Adrenal gland (tissue), 19 donors: ENCODE measurements at places on chromosomes 7 and 10. TPM values are rescaled to one million over a fixed set of nuclear protein-coding genes. Genes with fewer than 3 reads are reported as not detected.

Gene MAT1A
- not detected for total RNA-seq

Gene AKR1C8
- not detected for total RNA-seq

Gene WNT2
- total RNA-seq = 0.72 TPM

Gene ASAH2
- 0.64 TPM for total RNA-seq

Gene FZD1
- total RNA-seq = 7.5 TPM

Gene ERVW-1
- not detected for total RNA-seq

Gene PALD1
- total RNA-seq = 4.5 TPM

Gene LMOD2
- total RNA-seq = not detected

Gene CTAGE6
- 0.36 TPM for total RNA-seq

Gene MUC12
- not detected for total RNA-seq

DNA sequence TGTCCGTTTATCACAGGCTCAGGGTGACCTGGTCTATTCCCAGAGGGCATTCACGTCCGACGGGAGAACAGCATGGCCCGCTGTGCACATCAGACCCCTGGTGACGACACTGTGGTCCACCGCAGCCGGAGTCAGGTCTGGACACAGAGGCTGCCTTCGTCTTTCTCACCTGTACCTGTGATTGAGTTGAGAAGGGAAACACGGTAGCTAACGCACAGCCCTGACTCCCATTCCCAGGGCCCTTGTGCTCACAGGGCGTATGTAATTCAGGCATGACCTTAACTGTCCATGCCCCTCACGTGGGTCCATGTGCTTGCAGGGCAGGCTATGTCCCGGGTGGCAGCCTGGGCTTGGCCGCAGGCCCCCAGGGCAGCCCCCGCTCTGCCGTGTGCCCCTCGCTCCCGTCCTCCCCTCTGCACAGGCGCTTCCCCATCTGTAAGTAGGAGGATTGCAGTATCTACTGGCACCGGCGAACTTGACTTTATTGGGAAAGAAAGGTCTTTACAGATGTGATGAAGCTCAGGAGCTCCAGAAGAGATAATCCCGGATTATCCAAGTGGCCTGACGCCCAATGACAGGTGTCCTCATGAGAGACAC is 221.3 kb upstream of the TCERG1L start:
- H3K36me3 ChIP-seq = no peaks in the 10 kb centered on the region
- no peaks in the 10 kb centered on the region for H3K27me3 ChIP-seq
- H3K4me1 ChIP-seq = no peaks in the 10 kb centered on the region
- no peak for DNase-seq
- H3K27ac ChIP-seq = no peak overlapping the region

- H3K36me3 ChIP-seq = no peaks in the 10 kb centered on the region
- H3K27ac ChIP-seq = no peak overlapping the region
- H3K27me3 ChIP-seq = no peaks in the 10 kb centered on the region
These were observed 456.8 kb downstream of the KCNMA1 start for GRCh38 chr10:77180794-77181193.

DNA sequence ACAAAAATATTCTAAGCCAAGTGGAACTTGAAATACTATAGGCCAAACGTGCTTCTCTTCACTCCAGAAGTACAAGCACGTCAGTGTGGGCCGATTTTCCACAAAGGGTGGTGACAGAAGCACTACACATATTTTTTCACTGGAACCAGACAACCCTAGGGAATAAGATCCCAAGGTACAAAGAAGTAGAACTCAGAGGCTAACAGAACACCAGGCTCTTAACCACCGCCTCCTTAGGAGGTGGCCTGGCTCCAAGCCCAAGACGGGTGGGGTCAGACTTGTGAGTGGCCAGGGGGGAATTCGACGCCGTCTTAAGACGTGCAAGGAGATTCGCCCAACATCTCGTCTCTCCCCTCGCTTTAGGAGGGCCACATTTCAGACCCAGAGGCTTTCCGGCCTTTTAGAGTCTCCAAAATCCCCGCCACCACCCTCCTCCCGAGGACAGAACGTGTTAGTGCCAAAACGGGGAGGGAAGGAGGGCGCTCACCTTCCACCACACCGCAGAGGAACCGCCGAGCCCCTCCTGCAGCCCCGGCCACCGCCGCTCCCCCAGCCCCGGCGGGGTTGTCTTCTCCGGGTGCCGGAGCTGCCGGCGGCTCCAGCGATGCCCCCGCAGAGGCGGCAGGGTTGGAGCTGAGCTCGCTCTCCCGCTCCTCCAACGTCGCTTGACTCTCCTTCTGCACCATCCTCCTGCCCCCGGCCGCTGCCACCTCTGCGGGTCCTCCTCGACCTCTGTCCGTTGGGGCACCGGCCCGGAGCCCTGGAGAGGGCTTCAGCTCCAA is 716 bp downstream of the OGA start:
- H3K27ac ChIP-seq = peak overlapping the region; percentile 90
- H3K36me3 ChIP-seq = no peaks in the 10 kb centered on the region
- peak; percentile 78 for DNase-seq
- H3K4me1 ChIP-seq = peaks cover 25% of the 10 kb centered on the region
- no peaks in the 10 kb centered on the region for H3K27me3 ChIP-seq

- H3K36me3 ChIP-seq = no peaks in the 10 kb centered on the region
- no peaks in the 10 kb centered on the region for H3K4me1 ChIP-seq
- H3K27me3 ChIP-seq = no peaks in the 10 kb centered on the region
These were observed 3.4 kb upstream of the C1GALT1 start for GRCh38 chr7:7178906-7179305.

GRCh38 chr10:28983799-28984198 is 305.1 kb upstream of the LYZL1 start:
- H3K27me3 ChIP-seq = no peaks in the 10 kb centered on the region
- H3K27ac ChIP-seq = no peak overlapping the region
- no peak overlapping the region for H3K4me3 ChIP-seq
- no peaks in the 10 kb centered on the region for H3K36me3 ChIP-seq
- no peak for DNase-seq

- no peak overlapping the region for H3K27ac ChIP-seq
- no peak for DNase-seq
- H3K4me3 ChIP-seq = no peak overlapping the region
- H3K4me1 ChIP-seq = no peaks in the 10 kb centered on the region
- H3K27me3 ChIP-seq = peaks cover 5% of the 10 kb centered on the region
These were observed 6.4 kb downstream of the CDCA7L start for GRCh38 chr7:21939136-21939857.

- no peak for DNase-seq
- peaks cover 39% of the 10 kb centered on the region for H3K36me3 ChIP-seq
- no peak overlapping the region for H3K4me3 ChIP-seq
- H3K4me1 ChIP-seq = no peaks in the 10 kb centered on the region
- no peaks in the 10 kb centered on the region for H3K27me3 ChIP-seq
These were observed 17.3 kb downstream of the DCLRE1C start for GRCh38 chr10:14936584-14936983.

GRCh38 chr7:70596598-70596913 is 535.4 kb upstream of the GALNT17 start:
- no peak overlapping the region for H3K27ac ChIP-seq
- no peaks in the 10 kb centered on the region for H3K4me1 ChIP-seq
- no peaks in the 10 kb centered on the region for H3K36me3 ChIP-seq
- H3K4me3 ChIP-seq = no peak overlapping the region
- H3K27me3 ChIP-seq = peaks cover 3% of the 10 kb centered on the region

DNA sequence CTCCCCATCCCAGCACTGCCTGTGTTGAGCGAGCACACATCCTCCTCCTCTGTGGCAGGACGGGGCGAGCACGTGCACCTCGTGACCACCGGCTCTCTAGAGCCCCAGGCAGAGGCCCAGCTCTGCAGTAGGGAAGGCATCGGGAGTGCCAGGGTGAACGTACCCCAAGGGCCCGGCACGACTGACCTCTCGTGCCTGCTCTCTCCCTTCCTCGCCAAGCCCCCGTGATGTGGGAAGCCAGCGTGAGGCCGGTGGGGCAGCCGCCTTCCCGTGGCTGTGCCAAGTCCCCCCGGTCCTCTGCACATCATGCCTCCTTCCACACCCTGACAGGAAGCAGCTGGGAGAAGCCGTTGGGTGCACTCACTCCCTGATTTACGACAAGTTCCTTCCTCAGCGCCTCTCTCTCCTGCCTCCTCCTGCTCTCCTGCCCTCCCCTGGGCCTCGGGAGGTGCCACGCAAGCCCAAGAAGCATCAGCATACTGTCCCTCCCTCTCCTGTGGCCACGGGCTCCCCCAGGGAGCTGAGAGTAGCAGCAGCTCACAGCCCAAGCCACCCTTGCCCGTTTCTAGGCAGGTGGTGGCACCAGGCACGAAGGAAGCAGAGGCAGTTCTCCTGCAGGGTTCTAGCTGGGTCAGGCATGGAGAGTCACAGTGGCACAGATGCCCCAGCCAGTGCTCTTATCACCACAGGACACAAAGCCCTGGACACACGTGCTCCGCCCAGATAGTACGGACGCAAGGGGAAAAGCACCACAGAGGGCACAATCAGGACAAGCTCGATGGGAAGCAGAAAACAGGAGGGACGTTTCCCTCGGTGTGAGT is 47.0 kb downstream of the AMZ1 start:
- no peaks in the 10 kb centered on the region for H3K4me1 ChIP-seq
- no peaks in the 10 kb centered on the region for H3K27me3 ChIP-seq
- no peaks in the 10 kb centered on the region for H3K36me3 ChIP-seq
- peak; percentile 53 for DNase-seq

GRCh38 chr10:115093286-115093775 is at the start of gene ATRNL1:
Gene ATRNL1, plus strand, starts transcription at chr10:115093365. Its CDS starts 386 bp downstream, at chr10:115093751.
- peak within 1 kb of the TSS; percentile 88 for H3K4me3 ChIP-seq
- H3K4me1 ChIP-seq = peaks cover 12% of the 10 kb centered on the region
- no peaks in the 10 kb centered on the region for H3K27me3 ChIP-seq
- H3K36me3 ChIP-seq = no peaks in the 10 kb centered on the region
- DNase-seq = peak; percentile 60
- H3K27ac ChIP-seq = no peak within 1 kb of the TSS

DNA sequence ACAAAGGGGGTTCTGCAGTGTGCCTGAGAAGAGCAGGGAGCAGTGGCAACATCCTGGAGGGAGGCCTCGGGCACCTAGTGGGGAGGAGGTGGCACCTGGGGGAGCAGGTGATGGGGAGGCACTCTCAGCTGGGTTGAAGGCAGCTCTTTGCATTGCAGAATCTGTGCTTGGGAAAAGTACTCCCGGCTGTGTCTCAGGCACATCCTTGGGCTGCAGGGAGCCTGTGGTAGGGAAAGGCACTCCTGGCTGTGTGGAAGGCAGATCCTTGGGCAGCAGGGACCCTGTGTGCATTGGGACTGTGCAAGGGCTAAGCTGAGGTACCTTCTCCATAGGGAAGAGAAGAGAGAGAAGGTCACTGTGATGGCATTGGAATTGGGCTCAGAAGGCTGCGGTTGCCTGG is 52.8 kb upstream of the ANTXRL start:
- no peaks in the 10 kb centered on the region for H3K27me3 ChIP-seq
- H3K27ac ChIP-seq = no peak overlapping the region
- no peaks in the 10 kb centered on the region for H3K4me1 ChIP-seq
- DNase-seq = no peak
- H3K4me3 ChIP-seq = no peak overlapping the region
- no peaks in the 10 kb centered on the region for H3K36me3 ChIP-seq

DNA sequence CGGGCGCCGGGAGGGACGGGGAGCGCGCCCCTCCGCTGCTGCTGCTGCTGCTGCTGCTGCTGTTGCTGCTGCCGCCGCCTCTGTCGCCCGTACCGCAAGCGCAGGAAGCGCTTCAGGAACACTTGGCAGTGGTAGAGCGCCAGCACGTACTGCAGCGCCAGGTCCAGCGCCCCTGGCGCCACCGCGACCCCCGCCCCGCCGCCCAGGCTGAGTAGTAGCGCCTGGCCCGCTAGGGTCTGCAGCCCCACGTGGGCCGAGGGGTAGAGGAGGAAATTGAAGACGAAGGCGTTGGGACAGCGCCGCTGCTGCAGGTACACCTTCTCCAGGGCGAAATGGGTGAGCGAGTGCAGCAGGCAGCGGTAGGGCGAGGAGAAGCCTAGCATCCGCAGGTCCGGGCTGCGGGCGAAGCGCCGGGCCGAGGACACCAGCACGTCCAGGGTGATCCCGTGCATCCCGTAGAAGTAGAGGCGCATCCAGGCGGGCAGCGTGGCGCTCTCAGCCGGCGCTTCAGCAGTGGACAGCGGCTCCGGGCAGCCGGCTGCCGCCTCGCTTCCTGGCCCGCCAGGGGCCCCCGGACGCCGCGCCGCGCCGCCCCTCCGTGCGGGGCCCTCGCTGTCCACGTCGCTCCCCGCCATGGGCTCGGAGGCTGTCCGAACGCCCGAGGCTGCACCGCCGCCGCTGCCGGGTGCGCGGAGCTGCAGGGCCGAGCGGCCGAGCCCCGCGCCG is at the start of gene TMEM229A:
Gene TMEM229A (minus strand): TSS at position 699 of the 726 bp plus-strand sequence. CDS start 64 bp downstream, at position 635.
- peak within 1 kb of the TSS; percentile 51 for H3K4me3 ChIP-seq
- H3K27ac ChIP-seq = no peak within 1 kb of the TSS
- H3K4me1 ChIP-seq = peaks cover 19% of the 10 kb centered on the region

- H3K4me3 ChIP-seq = no peak overlapping the region
- H3K27me3 ChIP-seq = no peaks in the 10 kb centered on the region
- H3K4me1 ChIP-seq = no peaks in the 10 kb centered on the region
- H3K27ac ChIP-seq = no peak overlapping the region
- DNase-seq = no peak
These were observed 5.6 kb downstream of the PTN start for GRCh38 chr7:137337902-137338301.

DNA sequence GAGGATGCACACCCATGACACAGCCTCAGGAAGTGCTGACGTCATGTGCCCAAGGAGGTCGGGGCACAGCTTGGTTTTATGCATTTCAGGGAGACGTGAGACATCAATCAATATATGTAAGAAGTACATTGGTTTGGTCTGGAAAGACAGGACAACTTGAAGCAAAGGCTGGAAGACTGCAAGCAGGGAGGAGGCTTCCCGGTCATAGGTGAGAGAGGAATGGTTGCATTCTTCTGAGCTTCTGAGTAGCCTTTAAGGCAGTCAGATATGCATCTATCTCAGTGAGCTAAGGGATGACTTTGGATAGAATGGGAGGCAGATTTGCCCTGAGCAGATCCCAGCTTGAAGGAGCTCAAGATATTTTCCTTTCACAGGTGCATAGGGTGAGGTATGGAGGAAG is 349.5 kb downstream of the TYW1 start:
- H3K4me3 ChIP-seq = no peak overlapping the region
- H3K36me3 ChIP-seq = no peaks in the 10 kb centered on the region
- H3K27me3 ChIP-seq = no peaks in the 10 kb centered on the region
- H3K27ac ChIP-seq = no peak overlapping the region
- H3K4me1 ChIP-seq = no peaks in the 10 kb centered on the region

DNA sequence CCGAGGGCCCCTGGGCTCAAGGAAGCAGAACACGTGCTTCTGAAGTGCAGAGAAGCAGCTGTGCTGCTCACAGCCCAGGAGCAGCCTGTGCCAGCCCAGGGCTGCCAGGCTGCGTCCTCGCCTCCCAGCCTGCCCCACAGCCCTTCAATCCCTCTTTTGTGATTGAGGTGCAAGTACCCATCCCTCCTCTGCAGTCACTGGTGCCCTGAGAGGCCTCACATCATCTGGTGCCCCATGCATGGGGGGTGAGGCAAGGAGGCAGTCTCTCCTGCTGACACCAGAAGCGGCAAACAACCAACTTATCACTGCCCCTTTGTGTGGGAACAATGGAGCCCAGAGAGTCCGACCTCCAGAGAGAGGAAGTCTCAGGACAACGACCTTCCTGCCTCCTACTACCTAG is 49.8 kb upstream of the FGFR2 start:
- H3K4me1 ChIP-seq = no peaks in the 10 kb centered on the region
- no peak overlapping the region for H3K4me3 ChIP-seq
- no peaks in the 10 kb centered on the region for H3K36me3 ChIP-seq
- H3K27me3 ChIP-seq = no peaks in the 10 kb centered on the region
- DNase-seq = no peak
- H3K27ac ChIP-seq = no peak overlapping the region
